Amniotic stem cell (primary cell): ENCODE measurements at places on chromosomes 13 and 19.
A peak's percentile ranks its signal among the peaks of the same experiment; 100 is the strongest.

- DNase-seq, result no peak
Observed at GRCh38 chr19:861756-862580, 2.5 kb downstream of the CFD start.

DNA sequence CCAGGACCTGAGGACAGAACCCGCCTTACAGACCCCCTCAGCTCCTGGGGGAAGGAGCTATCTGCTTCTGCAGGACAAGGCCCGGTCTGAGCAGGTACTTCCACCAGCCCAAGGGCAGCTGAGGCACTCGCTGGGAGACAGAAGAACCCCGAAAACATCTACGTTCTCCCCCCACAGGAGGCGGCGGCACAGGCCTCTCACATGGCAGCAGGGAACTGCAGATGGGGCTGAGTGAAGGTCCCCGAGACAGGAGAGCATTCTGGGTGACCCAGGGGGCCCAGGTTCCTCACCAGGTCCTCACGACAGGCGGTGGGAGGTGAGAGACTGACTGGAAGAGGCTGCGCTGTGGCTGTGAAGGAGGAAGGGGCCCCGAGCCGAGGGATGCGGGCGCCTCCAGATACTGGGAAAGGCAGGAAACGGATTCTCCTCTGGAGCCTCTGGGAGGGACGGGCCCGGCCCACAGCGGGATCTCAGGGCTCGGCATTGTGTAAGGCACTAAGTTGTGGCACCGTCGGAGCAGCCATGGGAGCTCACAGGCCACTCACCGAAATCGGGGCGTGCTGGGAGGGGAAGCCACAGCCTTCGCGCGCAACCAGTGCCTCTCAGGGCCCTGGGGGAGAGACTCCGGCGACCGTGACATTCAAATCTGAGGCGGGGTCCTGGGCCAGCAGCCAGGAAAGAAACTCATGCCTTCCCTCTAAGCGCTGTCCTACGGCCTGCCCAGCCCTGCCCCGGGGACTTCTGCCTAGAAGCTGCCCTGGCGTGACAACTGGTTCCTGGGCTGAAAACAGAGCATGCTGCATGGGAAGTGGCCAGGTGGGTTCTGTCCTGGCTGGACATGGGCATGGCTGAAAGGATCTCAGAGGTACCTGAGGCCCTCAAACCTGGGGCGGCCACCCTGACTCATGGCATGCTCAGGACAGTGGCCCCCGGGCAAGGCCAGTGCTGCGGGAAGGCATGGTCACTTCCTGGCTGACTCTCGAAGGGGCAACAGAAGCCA lies 14.0 kb downstream of the RPL36 start:
- no peak for DNase-seq

GRCh38 chr19:40776932-40777644 lies 959 bp upstream of the RAB4B start:
- peak; percentile 77 for DNase-seq

GRCh38 chr19:50322234-50322633 lies 6.9 kb downstream of the KCNC3 start:
- DNase-seq, result no peak

GRCh38 chr13:24650161-24650560 lies 30.0 kb upstream of the ATP12A start:
- DNase-seq, result no peak

- no peak for DNase-seq
Observed at GRCh38 chr13:98761126-98761985, 8.9 kb upstream of the SLC15A1 start.

DNA sequence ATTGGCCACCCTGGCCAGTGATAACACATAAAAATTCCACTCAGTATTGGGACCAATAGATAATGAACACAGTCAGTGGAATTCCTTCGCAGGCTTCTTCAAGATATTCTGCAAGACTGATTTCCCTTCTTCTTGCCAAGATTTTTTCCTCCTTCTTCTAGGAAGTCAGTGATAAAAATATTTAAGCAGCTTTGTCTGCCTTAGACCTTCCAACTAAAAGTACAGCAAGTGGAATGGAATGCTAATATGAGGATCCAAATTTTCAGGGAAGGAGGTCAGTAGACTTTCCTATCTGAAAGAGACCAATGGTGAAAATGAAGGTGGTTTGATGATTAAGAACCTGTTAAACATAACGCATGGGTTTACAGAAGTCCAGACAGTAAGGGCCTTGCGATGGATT lies 9.6 kb downstream of the STARD13 start:
- no peak for DNase-seq

- no peak for DNase-seq
Observed at GRCh38 chr19:28858933-28859332, 354.0 kb downstream of the UQCRFS1 start.

- no peak for DNase-seq
Observed at GRCh38 chr13:74367193-74367592, 233.0 kb upstream of the KLF12 start.

GRCh38 chr13:20127262-20127561 lies 33.6 kb downstream of the GJA3 start:
- DNase-seq, result no peak

DNA sequence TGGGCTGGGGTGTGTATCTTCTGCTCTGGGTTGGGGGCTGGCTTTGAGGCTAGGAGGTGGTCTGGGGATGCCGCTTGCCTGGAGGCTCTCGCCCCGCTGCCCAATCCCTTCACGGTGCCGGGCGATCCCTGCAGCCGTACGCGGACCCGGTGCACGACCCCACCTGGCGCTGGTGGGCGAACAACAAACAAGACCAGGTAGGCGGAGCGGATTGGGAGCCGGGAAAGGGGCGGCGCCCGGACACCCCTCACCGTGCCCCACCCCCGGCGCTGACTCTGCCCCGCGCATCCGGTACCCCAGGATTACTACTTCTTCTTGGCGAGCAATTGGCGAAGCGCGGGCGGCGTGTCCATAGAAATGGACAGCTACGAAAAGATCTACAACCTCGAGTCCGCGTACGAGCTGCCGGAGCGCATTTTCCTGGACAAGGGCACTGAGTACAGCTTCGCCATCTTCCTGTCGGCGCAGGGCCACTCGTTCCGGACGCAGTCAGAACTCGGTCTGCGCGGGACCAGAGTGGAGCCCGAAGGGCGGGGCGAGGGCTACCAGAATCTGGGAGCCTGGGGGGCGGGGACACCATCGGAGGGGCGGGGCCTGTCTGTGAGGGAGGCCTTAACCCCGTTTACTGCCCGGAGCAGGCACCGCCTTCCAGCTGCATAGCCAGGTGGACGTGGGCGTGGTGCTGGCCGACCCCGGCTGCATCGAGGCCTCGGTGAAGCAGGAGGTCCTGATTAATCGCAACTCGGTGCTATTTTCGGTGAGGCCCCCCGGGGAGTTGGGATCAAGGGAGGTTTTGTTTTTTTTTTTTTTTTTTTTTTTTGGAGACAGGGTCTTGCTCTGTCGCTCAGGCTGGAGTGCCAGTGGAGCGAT lies 12.1 kb upstream of the PSMD8 start:
- DNase-seq, result no peak

DNA sequence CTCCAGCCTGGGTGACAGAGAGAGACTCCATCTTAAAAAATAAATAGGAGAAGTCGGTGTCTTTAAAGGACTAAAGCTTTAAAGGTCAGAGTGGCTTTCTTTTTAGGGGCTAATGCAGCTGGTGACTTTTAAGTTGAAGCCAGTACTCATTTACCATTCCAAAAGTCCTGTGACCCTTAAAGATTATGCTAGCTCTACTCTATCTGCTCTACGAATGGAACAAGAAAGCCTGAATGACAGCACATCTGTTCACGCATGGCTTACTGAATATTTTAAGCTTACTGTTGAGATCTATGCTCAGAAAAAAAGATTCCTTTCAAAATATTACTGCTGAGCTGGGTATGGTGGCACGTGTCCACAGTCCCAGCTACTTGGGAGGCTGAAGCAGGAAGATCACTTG lies 16.4 kb downstream of the TDRD12 start:
- no peak for DNase-seq

DNA sequence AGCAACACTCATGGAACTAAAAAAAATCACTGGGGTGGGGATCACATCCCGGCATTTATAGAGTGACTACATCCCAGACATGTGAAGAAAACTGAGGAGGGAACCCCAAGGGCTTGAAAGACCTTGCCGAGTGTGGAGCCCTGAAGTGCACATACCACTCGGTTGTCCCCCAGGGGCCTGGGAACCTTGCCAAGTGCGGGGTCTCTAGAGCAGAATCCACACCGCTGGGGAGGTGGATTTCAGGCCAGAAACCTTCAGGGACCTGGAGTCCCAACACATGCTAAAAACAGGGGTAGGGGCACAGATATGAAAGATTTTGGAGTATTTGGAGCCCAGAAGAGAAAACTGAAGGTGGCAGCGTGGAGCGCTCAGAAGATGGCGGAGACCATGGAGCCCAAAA lies 35.2 kb downstream of the ERICH4 start:
- DNase-seq, result no peak

DNA sequence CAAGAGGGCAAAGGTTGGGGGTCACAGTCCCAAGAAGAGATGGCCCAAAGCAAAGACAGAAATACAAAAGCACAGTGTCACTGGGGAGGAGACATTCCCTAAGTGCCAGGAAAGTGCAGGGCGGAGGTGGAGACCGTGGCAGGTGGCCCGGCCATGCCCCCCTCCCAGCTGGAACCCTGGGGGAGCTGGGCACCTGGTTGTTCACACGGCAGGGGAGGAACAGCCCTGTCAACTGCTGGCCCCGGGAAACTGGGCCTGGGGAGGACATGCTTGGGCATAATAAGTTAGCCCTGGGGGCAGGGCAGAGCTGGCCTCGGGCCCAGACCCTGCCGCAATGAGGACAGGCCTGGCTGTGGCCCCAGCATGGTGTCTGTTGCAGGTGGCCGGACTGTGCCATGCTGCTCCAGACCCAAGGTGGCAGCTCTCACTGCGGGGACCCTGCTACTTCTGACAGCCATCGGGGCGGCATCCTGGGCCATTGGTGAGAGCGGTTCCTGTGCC lies 7.4 kb downstream of the HPN start:
- no peak for DNase-seq

DNA sequence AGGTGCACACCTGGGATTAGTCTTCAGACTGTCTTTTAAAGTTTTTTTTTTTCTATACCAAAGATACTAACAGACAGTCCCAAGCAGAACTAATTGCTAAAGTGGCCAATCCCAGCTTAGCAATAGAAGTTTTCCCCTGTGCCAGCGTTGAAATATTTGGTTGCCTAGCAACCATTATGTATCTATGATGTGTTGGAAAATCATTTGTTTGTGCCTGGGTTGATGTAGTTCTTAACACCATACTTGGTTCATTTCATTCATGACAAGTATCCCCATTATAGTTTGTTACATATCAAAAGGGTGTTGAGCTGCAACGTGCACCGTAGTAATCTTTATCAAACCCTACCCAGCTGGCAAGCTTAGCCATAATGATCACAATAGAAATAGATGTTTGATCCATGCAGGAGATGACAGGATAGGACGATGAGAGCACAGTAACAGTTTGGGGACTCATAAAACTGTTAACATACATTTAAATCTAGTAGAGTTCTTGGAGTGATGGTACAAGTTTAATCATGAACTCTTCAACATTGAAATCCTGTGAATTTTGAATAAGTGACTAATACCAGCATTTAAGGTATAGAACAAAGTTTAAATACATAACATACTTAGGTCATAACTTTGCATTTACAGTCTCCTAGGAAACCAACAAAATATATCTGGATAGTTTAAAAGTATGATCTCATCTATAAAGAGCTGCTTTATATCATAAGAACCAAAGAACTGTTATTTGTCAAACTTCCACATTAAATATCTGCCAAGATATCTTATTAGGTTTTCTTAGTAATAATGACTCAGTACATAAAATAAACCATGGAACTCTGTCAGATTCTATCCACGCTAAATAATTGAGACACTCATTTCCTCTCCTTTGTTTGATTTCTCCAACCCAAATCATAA lies 73.4 kb downstream of the MBNL2 start:
- peak; percentile 35 for DNase-seq

DNA sequence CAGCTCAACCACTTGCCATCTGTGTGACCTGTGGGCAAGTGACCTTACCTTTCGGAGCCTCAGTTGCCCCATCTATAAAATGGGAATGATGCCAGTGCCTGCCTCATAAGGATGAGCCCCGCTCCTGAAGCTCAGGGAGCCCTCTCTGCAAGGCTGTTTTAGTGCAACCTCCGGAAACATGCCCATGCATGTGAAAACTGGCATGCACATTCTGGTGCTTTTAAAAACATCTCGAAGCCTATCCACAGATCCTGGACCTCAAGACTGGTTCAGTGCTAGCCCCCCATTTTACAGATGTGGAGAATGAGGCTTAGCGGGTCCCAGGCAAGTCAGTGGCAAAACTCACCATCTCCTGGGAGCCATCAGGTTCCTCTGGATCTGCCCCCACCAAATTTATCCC lies 5.6 kb downstream of the CADM4 start:
- DNase-seq, result no peak

DNA sequence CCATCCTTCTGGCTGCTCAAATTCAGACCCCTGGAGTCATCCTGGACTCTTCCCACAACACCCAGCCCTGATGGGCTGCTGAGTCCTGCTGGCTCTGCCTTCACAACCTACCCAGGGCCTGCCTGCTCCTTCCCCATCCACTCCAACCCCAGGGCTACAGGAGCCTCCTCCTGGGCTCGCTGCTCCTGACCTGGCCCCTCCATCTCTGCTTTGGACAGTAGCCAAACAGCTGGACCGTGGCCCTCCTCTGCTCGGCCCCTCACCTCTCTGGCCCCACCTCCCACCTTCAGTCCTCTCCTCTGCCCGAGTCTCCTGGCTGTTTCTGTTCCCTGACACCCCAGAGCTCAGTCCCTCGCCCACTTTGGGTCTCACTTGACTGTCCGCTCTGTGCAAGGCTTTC lies 66.7 kb downstream of the CEBPG start:
- no peak for DNase-seq

DNA sequence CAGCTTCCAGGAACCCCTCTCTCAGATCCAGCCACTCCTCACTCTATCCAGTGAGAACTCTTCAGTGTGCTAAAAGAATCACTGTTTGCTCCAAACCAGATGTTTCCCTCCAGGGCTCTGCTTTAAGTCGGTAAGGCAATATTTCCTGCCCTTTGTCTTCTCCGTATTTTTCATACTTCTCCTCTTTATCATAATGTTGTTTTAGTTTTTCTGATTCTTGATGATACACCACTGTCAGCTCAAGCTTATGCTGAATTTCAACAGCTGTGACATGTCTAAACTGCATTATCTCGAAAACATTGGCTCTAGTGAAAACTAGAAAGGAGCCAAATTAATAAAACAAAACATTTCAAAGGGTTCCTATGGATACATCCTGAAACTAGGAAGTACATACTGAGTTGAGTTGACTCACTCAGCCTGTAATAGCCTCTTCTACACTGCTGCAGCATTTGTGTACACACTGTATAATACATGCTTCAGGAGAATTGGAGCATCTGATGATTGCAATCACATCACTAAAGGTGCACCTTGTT lies 39.8 kb downstream of the GPR180 start:
- peak; percentile 49 for DNase-seq
